ENCODE measurements at places on chromosomes 2 and 18. TPM values are rescaled to one million over a fixed set of nuclear protein-coding genes. Genes with fewer than 3 reads are reported as not detected.

- DNase-seq = no peak
Observed at GRCh38 chr2:85852937-85853498, 35.8 kb downstream of the ST3GAL5 start.

- DNase-seq = no peak
Observed at GRCh38 chr2:234587341-234588053, 90.6 kb upstream of the ARL4C start.

- no peak for DNase-seq
Observed at GRCh38 chr18:48974304-48975119, 23.7 kb upstream of the SMAD7 start.

The COL4A4 gene
- 0.55 TPM for total RNA-seq

- no peak for DNase-seq
Observed at GRCh38 chr2:116804901-116805300, 1009.6 kb upstream of the DDX18 start.

The ZSWIM2 gene
- total RNA-seq = not detected

DNA sequence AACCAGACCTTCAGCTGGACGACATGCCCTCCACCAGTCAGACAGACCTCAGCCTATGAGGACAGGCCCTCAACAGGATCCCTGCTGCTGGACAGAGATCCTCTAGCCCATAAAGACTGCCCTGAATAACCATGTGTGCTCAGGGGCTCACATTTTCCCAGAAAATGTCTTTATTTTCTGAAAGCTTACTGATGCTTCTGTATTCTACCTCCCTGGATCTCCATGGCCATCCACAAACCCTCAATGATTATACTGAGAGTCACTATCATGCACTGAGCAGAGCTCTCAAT, 1.8 kb upstream of the PTPN18 start:
- no peak for DNase-seq

DNA sequence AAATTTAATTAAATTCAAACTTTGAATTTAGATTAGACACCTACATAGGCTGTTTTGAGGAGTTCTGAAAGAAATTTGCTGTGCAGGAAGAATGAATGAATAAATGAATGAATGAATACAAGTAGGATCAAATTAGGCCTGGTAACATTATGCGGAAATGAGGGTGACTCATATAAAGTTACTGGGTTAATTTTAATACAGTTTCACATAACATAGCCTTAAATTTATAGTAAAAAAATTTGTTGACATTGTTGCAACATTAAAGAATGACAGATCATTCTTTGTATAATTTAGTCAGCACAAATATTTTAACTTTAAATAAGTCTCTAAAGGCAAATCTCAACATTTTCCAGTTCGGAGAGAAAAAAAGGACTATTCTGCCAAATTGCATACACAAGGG, 1293.1 kb upstream of the SLC39A10 start:
- peak; percentile 34 for DNase-seq

Data from PC-3 (cell line).